ENCODE measurements at places on chromosomes 3 and 15.

- no peak for DNase-seq
Measured at GRCh38 chr3:149005416-149005815, 14.1 kb downstream of the GYG1 start.

DNA sequence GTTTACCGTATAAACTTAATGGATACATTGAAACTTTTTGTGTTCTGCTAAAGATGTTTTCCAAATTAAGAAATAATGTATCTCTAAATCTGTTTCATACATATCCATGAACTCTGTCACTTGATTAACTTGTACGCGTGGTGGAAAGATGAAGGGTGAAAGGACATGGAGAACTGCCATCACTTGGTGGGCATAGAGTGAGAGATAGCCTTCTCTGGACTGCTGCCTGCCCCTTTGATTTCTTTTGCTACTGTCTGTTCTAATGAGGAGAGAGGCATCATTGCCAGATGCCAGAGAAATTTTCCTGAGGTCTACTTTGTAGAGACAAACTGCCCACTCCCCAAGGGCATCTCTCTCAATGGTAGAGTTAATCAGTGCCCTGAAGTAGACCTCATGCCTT lies 120.5 kb downstream of the SLMAP start:
- DNase-seq: no peak

GRCh38 chr15:81281766-81282605 lies 42.0 kb downstream of the STARD5 start:
- no peak for DNase-seq

- no peak for DNase-seq
Measured at GRCh38 chr15:53658827-53659555, 100.5 kb downstream of the WDR72 start.

- no peak for DNase-seq
Measured at GRCh38 chr15:68274201-68274848, 3.2 kb upstream of the FEM1B start.

DNA sequence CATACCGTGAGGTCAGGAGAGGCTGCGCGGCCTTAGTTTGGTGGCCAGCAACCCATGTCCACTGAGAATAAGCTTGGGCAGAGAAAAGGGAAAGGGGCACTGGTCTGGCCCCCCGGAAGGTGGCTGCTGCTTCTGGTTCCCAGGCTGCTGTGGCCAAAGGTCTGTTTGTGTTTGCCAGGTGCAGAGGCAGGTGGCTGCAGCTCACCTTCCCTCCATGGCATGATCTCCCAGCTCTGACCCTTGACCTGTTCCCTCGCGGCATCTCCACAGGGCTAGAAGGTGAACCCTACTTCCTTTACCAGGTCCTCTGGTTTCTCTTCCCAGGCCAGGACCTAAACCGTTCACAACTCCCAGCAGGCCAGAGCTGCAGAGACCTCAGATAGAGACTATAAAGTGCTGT lies 13.8 kb downstream of the VPS18 start:
- DNase-seq: no peak

- DNase-seq: no peak
Measured at GRCh38 chr3:186964071-186964470, 33.7 kb downstream of the ST6GAL1 start.

GRCh38 chr15:77430652-77431051 lies 10.0 kb downstream of the HMG20A start:
- no peak for DNase-seq

GRCh38 chr3:196967412-196968232 lies 1.0 kb downstream of the PIGZ start:
- DNase-seq: no peak

DNA sequence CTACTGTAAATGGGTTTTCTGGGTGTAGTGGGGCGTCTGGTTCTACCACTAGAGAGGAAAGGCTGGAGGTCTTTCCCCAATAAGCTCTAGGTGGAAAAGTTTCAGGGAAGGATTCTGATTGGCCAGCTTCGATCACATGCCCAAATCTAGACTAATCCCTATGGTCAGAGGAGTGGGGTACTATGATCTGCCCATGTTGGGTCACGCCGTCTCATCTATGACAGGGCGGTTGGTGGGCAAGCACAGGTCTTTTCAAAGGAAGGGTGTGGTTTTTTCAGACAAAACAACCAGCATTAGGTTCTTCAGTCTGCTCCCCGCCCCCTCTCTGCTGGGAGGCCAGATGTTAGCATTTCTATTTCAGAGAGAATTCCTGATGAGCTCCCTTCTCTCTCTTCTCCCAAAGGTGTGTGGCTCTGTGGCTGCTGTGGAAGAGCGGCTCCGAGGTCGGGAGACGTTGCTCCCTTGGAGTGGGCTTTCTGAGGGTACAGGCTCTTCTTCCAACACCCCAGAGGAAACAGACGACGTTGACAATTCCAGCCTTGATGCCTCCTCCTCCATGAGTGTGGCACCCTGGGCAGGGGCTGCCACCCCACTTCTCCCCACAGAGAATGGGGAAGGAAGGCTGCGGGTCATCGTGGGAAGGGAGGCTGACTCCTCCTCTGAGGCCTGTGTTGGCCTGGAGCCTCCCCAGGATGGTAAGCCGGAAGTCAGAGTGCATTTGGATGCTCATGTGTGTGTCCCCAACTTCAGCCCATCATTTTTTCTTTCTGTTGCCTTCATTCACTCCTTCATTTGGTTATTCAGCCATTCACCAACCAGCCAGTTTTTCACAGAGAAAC lies 9.7 kb upstream of the TATDN2 start:
- no peak for DNase-seq

DNA sequence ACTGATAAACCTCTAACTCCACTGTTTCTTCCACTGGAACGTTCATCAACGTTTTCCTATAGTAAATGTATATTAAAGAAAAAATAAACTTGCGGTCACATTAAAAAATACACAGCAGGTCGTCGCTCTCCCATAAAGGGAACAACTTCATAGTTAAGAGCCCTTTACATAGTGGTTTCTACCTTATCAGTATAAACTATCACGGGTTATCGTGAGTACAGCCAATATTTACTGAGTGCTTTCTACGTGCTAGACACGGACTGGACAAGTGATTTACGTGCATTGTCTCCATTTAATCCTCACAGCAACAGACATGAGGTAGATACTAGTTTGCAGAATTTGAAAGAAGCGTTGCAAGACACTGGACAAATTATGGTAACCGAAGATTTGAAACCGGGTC lies 964 bp upstream of the TASOR start:
- DNase-seq: no peak

DNA sequence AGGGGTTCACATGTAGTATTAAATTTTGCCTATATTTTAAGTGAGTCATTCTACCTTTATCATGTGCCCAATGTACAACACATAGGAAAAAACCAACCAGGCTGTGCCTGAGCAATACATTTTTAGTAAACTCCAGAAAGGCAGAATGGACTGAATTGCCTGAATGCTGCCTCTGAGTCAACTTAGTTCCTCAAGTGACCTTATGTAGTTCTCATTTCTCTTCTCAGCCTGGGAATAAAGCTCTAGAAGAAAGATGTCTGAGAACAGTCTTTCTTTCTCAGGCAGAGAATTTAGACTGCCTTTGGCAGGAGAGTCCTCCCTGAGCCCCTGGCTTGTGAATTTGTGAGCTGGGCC lies 13.0 kb downstream of the ST3GAL6 start:
- DNase-seq: no peak

DNA sequence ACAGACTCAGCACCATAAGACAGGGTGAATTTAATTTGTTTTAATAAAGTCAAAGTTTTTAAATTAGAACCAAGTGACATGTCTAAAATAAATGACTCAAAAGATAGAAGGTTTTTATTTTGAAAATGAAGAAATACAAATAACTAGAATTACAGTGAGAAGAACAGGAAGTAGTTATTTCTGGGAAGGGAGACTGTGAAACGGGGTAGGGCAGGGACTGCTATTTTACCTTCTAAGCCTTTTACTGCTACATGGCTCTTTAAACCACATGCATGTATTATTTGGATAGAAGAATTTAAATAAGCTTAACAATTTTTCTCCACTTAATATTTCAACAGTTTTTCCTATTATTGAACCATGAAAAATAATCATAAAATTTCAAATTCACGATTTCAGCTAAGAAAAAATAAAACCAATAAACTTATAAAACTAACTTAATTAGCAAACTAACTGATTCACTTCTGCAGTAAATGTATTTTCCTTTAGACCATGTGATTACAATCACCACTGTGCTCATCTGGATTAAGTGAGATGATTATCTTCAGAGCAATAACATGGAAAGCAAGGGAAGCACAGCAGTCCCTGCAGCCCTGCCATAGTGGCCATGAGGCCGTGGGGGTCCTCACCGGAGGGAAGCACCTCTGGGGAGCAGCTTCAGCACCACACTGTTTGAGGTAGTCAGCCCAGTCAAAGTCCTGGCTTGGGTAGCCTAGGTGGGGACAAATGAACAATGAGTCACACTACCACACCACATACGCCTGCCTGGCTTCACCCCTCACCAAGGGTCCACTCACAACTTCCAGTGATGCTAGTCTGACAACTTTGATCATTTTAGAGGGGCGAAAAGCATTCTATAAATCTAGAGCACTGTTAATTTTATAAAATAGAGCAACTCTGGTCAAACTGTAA lies 28.3 kb upstream of the STIMATE start:
- no peak for DNase-seq

DNA sequence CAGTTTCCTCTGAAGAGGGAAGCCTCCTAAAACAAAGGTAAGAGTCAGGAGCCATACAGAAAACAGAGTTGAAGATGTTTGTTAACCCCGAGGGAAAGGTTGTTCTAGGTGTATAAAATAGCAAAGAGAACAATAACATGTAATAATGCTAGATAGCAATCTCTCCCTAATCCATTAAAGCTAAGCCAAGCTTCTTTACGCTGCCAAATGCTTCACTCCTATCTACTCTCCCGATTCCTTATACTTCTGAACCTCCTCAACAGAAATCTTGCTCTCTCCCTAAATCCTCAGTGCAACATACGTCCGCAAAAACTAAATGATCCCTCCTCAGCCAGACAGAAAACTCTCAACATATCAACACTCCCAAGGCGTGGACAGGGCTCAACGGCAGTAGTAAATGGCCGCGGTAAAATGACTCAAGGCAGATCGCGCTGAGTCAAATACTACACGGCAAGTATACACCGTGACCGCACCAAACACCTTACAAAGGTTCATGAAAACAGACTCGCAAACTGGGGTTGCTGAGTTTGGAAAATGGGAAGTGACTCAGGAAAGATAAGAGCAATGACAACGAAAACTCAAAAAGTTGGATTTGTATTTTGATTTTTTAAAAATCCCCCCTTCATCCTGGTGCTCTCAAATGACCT lies 682 bp downstream of the CLDND1 start:
- DNase-seq: peak; percentile 23

DNA sequence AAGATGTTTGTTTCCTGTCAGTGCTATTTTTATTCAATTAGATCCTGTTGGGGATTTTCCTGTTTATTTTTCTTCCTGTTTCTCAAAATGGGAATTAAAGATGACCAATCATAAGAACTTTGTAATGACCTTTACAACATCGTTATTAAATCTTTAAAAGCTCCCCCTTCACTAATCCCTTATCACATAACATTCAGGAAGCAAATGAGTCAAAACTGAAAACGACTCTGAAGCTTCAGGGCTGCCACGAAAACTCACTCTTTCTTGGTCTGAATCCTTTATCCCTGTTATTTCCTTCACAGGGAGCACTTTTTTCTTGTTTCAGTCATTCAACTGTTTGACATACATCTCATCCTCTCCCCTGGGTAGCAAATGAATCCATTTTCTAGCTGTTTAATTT lies 75.8 kb upstream of the MB21D2 start:
- DNase-seq: no peak

DNA sequence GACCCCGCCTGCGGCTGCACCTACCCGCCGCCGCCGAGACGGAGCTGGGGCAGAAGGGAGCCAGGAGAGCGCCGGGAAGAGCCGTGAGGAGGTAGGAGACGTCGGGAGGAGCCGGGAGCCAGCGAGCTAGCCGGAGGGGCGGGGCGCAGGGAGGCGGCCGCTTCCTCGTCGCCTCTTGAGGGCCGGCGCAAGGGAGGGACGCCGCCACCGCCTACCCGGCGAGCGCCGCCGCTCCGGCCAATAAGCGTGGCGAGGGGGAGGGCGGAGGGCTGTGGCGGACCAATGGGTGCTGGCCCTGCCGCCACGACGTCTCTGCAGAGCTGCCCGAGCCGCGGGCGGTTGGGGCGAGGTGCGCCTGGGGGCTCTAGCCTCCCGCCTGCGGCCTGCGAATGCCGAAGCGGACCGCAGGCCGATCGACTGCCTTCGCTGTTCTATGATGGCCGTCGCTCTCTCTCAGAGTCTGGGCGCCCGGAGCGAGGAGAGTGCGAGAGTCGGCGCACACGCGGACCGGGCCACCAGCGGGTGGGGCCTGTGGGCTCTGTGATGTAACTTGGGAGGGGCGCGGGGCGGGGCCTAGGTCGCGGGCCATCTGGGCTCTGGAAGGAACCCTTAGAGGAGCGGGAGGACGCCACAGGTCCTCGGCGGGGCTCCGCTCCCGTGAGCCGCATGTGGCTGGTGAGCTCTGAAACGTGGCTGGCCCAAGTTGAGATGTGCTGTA lies 72.7 kb upstream of the MAP4 start:
- peak; percentile 82 for DNase-seq

- DNase-seq: no peak
Measured at GRCh38 chr3:15726043-15726442, 71.7 kb downstream of the ANKRD28 start.

- no peak for DNase-seq
Measured at GRCh38 chr15:66670762-66671580, 31.1 kb upstream of the SMAD6 start.

- no peak for DNase-seq
Measured at GRCh38 chr3:113573728-113574127, 41.4 kb downstream of the SIDT1 start.

- no peak for DNase-seq
Measured at GRCh38 chr15:56208185-56208584, 35.5 kb downstream of the RFX7 start.

DNA sequence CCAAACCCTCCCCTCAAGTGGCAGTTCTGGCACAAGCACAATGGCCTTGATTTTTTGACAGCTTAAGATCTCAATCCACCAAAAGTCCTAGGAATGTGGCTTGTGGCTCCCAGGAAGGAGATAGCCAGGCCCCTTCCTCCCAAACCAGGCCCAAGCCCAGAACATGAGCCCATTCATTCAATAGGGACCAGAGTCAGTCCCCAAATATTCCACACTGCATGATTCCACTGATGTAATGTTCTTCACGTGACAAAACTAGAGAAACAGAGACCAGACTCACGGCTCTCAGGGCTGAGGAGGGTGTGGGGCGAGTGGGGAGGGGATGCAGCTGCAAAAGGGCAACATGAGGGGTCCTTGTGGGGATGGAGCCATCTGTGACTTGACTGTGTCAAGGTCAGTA lies 25.5 kb downstream of the ABTB1 start:
- no peak for DNase-seq

DNA sequence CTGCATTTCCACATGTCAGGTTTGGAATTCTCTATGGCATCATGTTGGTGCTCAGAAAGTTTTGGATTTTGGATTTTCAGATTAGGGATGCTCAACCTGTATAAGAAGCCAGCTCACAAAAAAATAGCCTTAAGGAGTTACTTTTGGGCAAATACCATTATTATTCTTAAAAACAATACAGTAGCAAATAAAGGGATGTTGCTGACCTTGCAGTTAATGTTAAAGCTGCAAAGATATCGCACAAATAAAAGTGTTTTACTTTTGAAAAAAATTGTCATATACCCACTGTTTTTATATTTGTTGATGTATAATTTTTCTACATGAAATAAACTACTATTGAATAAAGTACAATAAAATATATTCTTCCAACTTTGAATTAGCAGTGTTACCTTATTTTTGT lies 60.1 kb downstream of the LYSMD4 start:
- no peak for DNase-seq

- no peak for DNase-seq
Measured at GRCh38 chr3:104347291-104347690, 1019.4 kb upstream of the ALCAM start.

GRCh38 chr3:184716622-184717398 lies 4.9 kb upstream of the MAGEF1 start:
- DNase-seq: no peak

- no peak for DNase-seq
Measured at GRCh38 chr3:170043506-170043905, 5.7 kb downstream of the GPR160 start.
